ENCODE measurements at places on chromosomes 1 and 21. TPM values are rescaled to one million over a fixed set of nuclear protein-coding genes. Genes with fewer than 3 reads are reported as not detected.

The CD1E gene
- not detected for total RNA-seq

The PADI1 gene
- total RNA-seq, result 0.39 TPM

The PAFAH2 gene
- 7.8 TPM for total RNA-seq

The PLPPR4 gene
- not detected for total RNA-seq

The HAO2 gene
- not detected for total RNA-seq

The AMY1A gene
- total RNA-seq, result not detected

The PALMD gene
- total RNA-seq, result 5.4 TPM

The FNDC5 gene
- total RNA-seq, result not detected

The VAV3 gene
- 0.31 TPM for total RNA-seq

The LCE3D gene
- total RNA-seq, result not detected

The ZSCAN20 gene
- total RNA-seq, result 3.2 TPM

The KCNA3 gene
- total RNA-seq, result not detected

The VCAM1 gene
- not detected for total RNA-seq
